ENCODE measurements at places on chromosomes 3 and 15.

GRCh38 chr15:62334536-62334935 lies 169.5 kb upstream of the C2CD4B start:
- no peak for DNase-seq

GRCh38 chr15:35168464-35168863 lies 83.4 kb upstream of the NANOGP8 start:
- DNase-seq: no peak

- DNase-seq: no peak
These were observed 1.5 kb downstream of the WHAMM start for GRCh38 chr15:82810890-82811426.

DNA sequence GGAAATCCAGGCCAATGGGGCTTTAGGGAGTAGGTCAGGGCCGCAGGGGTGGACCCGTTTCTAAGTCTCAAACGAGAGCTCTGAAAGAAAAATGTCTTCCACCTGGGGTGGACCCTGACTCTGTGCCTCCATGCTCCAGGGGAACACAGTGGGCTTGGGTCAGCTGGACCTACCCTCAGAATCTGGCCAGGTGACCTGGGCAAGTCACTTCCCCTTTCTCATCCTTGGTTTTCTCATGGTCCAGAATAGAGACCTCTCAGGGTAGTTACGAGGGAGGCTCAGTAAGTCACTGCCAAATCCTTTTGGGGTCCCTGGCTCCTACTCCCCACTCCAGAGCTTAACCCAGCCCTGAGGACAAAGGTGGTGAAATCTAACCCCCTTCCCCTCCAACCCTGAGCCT lies 25.8 kb downstream of the EFCAB12 start:
- DNase-seq: no peak

GRCh38 chr3:171535799-171536198 lies 75.6 kb upstream of the TNIK start:
- no peak for DNase-seq

DNA sequence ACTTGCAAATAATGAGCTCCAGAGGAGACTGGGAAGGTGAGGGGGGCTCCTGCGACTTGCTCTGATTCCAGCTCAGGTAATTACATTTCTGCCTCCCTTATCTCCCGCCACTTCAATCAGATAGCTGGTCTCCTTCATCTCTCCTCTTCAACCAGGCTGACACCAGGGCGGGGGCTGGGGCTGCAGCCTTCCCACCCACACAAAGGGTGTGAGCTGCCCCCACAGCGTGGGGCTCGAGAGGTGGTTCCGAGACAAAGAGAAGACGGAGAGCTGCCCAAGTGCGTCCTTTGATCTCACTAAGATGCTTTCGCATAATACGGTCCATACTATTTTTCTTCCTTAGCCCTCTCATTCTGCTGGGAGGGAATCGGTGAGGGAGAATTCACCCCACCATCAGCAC lies 139.7 kb downstream of the NSMCE3 start:
- DNase-seq: peak; percentile 2

GRCh38 chr3:55042591-55042990 lies 114.7 kb upstream of the LRTM1 start:
- DNase-seq: no peak

DNA sequence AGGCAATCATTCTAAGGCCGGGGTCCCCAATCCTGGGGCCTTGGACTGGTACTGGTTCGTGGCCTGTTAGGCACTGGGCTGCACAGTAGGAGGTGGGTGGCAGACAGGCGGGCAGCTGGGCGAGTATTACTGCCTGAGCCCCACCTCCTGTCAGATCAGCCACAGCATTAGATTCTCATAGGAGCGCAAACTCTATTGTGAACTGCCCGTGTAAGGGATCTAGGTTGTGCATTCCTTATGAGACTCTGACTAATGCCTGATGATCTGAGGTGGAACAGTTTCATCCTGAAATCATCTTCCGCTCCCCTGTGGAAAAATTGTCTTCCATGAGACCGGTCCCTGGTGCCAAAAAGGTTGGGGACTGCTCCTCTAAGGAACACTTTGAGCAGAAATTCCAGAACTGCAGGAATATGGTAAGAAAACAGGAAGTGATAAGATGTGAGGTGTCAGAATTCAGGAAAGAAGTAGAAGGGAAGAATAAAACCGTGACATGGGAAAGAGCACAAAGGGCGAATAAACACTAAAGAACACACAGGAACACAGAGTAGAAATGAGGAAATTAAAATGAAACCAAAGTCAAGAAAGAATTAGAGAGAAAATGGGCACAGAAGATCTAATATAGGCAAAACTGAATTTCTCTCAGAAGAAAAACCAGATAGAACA lies 57.6 kb downstream of the PDCD6IP start:
- no peak for DNase-seq

DNA sequence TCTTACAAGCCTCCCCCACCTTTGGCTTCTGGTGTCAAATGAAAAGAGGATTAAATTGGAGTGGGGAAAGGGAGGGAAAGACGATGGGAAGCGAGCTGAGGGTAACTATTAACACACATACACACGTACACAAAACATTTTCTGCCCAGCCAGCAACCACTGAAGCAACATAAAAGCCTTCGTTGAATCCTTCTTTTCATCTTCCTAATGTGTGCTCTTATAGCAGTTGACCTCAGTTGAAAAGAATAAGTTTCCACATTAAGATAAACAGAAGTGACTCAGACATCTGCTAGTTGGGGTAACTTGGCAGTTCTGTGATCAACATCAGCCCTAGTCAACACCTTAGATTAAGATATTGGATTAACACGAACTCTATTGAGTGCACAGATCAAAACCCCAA lies 558.5 kb downstream of the MECOM start:
- no peak for DNase-seq

- no peak for DNase-seq
These were observed 142.8 kb upstream of the TOPAZ1 start for GRCh38 chr3:44098656-44099415.

- no peak for DNase-seq
These were observed 146.8 kb upstream of the FRMD4B start for GRCh38 chr3:69532547-69533224.

GRCh38 chr3:151445273-151446001 lies 15.4 kb downstream of the IGSF10 start:
- DNase-seq: no peak

DNA sequence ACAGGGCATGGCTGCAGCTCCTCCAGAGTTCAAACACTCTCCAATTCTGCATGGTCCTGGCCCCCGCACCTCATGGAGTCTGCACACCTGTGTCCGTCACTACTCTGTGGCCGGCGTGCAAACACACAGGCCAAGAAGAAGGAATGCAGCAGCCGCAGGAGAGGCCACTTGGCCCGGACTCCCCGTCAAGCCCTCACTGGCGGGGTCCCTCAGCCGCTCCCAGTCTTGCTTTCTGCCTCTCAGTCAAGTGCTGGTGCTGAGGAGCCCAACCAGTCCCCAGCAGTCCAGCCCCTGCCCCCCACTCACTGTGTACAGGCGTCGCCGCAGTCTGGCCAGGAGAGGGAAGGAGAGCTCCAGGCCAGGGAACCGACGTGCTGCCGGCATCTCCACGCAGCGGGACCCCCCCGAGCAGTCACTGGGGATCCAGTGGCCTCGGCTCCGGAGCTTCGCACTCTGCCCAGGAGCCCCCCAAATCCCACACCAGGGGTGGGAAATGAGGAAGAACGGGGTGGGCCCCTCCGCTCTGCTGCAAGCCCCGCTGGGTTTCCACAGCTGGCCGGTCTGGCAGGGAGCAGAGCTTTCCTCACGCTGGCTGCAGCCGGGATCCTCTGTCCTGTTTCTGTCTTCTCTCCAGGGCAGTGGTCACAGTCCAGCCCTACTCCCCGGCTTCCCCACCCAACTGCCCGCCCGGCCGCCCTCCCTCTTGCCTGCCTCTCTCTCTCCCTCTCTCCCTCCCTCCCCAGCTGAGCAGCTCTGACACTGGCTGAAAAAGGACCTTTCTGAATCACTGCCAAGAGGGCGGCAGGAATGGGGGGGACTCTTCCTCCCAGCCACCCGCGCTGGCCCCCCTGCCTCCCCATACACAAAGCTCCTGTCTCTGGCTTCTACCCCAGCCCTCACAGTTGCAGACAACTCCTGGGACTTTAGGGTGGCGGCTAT lies 16.0 kb downstream of the TNK2 start:
- peak; percentile 70 for DNase-seq

GRCh38 chr3:69368129-69368741 lies 17.7 kb downstream of the FRMD4B start:
- DNase-seq: no peak

- DNase-seq: no peak
These were observed 29.0 kb downstream of the CCDC33 start for GRCh38 chr15:74265046-74265639.

DNA sequence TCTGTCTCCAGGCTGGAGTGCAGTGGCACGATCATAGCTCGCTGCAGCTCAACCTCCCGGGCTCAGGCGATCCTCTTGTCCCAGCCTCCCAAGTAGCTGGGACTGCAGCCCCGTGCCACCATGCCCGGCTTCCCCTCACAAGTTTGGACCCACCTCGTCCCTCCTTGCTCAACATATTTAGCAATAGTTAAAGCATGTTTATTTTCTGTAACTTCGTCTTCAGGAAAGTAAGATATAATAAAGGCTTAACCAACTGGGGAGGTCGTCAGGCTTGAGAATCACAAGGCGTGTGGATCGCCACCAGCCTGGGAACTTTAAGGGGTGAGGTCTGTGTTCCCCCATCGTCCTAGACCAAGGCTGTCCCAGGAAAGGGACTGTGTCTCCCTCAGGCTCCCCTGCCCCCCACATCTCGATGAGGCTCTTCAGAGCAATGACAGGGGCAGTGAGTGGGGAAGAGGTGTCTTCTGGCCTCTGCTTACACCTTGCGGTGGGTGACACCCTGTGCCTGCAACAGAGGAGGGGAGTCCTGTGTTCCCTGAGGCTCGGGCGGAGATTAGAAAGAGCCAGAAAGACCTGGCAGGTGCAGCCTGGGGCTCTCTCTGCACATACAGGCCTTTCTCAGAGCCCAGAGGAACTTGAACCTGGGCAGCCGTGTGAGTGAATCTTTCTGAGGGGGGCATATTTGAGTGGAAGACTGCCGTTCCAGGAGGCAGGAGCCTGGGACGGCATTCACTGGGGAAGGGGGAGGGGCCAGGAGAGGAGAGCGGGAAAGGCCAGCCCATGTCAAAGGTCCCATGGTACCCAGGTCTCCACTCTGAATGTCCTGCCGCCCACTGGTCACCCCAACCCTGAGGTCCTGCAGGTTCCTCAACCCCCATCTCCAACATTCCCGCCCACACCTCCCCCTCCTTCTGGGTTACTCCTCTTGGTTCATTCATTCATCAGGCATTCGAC lies 152.3 kb downstream of the SMAD6 start:
- peak; percentile 38 for DNase-seq

DNA sequence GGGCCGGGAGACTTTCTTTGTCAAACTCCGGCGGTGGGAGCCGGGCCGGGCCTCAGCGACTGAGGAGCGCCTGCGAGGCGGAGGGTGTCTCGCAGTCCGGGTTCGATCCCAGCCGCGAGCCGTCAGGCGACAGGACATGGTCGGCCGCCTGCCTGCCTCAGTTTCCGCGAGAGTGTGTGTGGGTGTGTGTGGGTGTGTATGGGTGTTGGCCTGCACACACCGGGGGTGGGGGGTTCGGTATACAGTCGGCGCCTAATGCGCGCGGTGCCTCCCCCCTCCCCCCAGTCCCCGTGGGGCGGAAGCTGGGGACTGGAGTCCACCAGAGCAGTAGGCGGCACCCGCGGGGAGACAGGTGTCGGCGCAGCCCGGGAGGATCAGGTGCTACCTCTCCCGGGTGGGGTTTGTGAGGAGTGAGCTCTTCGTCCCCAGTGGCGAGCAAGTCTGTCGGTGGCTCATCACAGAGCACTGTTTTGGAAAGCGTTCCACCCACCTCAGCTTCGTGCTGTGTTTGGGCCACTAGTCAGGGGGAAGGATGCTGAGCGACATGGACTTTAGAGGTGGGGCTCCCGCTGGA lies 246.3 kb downstream of the GOLGA6L6 start:
- no peak for DNase-seq

DNA sequence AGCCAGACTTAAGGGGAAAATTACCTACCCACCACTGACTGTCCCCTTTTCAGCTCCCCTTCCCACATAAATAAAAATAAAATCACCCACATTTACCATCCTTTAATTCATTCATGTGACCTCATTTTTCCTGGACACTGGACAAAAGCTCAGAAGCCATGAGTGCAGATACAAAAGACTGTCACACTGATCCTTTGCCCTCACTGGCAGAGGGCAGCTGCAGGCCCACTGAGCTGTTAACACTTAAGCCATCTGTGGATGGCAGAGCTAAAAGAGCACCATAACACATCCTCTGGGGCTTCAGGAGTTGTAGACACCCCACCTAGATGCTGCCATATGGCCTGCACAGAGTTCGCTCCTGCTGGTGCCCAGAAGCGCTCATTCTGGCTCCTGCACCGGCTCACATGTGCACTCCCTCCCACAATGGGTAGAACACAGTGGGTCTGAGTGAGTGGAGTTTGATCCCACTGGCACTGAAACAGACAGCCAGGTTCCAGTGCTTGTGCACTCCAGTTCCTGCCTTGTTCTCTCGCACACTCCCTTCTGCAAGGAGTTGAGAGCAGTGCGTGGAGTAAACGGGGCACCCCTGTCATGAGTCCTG lies 38.8 kb downstream of the EDC3 start:
- DNase-seq: no peak

GRCh38 chr3:30608598-30608947 lies 2.2 kb downstream of the TGFBR2 start:
- no peak for DNase-seq

- DNase-seq: no peak
These were observed 6.8 kb downstream of the PLSCR1 start for GRCh38 chr3:146537603-146538002.

- no peak for DNase-seq
These were observed 140.7 kb upstream of the TRIM42 start for GRCh38 chr3:140536926-140537726.

DNA sequence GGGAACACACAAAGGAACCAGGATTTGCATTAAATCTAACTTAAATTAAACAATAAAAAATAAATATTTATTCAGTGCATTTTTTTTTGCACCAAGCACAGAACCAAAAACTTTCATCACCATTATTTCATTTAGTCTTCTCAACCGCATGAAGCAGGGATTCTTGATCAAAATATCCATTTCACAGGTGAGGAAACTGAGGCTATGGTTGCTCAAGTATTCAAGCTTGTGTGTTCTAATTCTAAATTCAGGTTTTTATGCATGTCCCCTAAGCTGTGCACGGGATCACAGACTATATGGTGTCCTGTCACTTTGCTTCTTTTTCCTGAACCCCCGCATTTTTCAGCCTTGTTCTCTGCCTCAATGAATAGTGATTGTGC lies 64.3 kb upstream of the BCL6 start:
- DNase-seq: no peak

DNA sequence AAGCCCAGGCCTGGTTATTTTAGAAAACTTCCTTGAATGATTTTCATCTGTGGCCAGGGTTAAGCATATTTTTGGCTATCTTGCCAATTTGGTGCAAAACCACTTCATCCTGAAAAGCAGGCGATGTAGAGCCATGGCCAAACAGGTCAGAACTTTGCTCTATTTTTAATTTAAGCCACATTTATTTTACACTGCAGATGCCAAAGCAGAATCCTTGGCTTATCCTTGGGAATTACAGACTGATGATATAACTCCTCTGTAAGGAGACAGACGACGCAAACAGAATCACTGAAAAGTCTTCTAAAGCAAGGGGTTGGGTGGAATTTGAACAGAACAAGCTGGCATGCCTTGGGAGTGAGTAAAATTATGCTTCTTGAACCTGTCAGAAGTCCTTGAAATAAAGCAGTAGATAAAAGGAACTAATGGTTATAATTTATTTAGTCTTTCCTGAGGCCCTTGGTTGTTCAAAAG lies 121.9 kb downstream of the CHST2 start:
- DNase-seq: no peak

- DNase-seq: no peak
These were observed 28.7 kb downstream of the SATB1 start for GRCh38 chr3:18396428-18396827.

Data from posterior cingulate gyrus (tissue), 11 donors.